ENCODE measurements at places on chromosomes 13 and 19.

DNA sequence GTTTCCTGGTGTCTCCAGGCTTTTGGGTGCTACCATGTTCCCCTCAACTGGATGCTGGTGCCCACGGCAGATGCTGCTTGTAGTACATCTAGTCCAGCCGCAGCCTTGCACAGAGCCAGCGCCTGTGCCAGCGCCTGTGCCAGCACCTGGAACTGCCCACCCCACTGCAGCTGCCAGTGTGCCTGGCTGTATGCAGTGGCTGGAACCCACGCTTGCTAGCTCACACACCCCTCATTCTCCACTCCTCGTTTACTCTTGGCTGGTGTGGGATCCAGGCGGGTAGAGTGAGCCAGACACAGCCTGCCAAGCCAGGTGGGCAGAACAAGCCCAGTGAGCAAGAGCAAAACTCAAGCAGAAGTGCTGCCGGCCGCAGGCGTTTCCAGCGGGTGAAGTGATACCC lies 428.6 kb downstream of the SLITRK1 start:
- no peak for DNase-seq

GRCh38 chr19:3849092-3849491 lies 19.7 kb downstream of the ZFR2 start:
- no peak for DNase-seq

GRCh38 chr19:50739914-50740426 lies 16.8 kb downstream of the CLEC11A start:
- no peak for DNase-seq

DNA sequence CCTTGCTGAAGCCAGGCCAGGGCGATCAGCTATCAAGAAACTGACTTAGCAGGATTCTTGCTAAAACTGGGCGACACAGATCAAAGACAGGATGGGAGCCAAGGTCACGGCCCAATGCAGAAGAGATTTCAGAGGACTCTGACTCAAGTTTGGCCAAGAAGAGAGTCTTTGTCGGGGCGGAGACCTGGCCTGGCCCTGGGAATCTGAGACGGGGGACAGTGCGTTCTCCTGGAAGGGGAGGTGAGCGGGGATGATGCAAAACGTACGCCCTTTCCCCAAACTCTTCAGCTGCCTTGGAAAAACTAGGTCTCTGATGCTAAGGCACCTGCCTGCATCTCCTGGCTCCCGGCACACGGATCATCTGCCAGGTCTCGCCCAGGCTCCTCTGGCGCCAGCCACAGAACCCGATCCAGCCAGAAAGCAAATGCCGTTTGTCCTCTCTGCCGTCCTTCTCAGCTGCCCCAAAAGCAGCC lies 9.8 kb downstream of the MVB12A start:
- DNase-seq = no peak

DNA sequence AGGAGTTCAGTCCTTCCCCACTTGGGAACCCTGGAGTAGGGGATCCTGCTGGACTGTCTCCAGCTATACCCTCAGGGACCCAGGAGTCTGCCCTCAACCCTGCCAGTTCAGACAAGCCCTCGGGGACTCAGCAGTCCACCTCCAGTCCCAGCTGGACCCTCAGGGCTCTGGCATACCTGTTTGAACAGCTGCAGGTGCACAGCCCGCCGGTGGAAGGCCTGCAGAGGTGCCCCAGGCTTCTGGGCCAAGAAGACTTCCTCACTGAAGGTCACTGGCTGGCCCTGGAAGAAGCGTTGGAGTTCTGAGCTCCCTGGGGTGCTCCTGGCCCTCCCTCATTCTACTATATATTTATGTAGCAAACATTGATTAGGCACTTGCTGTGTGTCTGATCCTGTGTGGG lies 8.6 kb downstream of the CRB3 start:
- no peak for DNase-seq

GRCh38 chr13:51769455-51770127 lies 34.4 kb downstream of the DHRS12 start:
- DNase-seq = no peak

GRCh38 chr19:5246554-5247155 lies 94.0 kb downstream of the PTPRS start:
- no peak for DNase-seq

DNA sequence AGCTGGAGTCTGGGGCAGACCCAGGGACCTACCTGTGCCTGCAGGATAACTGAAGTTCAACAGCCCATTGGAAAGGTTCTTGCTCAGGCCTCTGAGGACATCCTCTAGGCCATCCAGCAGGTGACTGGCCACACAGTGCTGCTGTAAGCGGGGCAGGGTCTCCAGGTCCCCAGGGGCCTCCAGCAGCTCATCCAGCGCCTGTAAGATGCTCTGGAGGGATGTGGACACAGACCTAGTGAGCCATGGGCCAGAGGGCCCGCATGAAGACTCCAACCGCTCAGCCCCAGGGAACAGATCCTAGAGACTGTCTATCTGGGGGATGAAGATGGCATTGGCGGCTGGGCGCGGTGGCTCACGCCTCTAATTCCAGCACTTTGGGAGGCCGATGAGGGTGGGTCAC lies 14.0 kb downstream of the ADGRE2 start:
- DNase-seq = no peak

GRCh38 chr19:42113641-42114348 lies 18.5 kb downstream of the POU2F2 start:
- peak; percentile 87 for DNase-seq

DNA sequence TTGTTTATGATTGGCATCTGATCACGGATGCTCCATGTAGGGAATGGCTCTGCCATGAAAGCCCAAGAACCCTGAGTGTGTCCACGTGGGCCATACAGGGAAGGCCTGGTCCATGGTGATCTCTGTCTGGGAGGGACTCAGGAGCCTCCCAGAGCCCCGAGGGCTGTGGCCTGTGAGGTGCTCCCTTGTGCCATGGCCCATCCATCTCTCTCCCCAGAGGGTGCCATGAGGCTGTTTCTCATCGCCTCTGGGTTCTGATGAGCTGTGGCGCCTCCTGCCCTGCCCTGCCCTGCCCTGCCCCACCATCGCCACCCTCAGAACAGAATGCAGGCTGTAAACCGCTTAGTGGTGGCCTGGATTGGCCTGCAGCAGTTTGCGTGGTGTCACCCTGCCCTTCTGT lies 83.1 kb downstream of the ATP11A start:
- DNase-seq = no peak

- DNase-seq = no peak
Observed at GRCh38 chr13:45141369-45141768, 21.1 kb downstream of the GTF2F2 start.

- peak; percentile 60 for DNase-seq
Observed at GRCh38 chr19:54481326-54481930, 8.3 kb upstream of the CDC42EP5 start.

DNA sequence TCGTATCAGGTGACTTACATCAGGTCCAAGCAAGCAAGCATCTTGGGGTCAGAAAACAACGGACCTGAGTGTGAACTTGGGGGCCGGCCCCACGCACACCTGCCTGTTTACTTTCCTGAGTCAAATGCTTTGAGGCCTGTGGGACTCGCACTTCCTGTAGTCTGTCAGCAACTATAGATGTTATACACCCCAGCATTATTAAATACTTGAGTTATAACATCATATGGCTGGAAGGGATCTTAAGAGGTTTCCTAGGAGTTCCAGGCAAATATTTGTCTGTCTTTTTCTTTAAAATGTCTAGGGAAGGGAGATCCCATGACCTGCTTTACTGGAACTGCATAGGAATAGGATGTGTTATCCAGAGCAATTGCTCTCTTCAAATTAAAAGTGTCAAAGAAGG lies 280.6 kb downstream of the SHISA2 start:
- DNase-seq = no peak

DNA sequence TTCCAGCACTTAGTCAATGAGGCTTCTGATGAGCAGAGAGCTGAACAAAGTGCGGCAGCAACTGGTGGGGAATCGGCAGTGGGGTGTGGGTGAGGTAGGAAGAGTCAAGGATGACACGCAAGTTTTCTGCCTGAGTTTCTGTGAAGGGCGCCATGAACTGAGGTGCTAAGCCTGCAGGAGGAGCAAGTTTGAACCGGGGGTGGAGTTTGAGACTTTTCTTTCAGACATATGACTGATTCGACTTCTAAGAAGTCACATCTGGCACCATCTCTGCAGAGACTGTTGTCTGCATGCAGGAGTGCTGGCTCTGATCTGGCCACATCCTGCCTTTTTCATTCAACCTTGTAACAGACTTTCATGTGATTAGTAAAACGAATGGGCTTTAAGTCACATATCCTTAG lies 14.8 kb upstream of the GPI start:
- DNase-seq = no peak

DNA sequence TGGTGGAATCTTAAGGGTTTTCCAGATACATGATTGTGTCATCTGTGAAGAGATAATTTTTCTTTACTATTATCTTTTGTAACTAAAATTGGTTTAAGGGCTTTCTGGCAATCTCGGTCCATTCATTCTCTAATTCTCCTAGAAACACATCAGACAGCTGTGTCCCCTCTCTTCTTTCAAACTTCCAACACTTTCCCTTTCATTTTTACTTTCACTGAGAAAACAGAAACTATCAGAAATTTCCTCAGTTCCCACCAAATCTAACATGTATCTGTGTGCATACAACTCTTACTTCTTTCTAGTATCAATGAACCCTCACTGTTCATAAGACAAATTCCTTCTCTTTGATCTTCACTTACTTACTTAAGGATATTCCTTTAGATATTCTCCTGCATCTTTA lies 40.2 kb downstream of the KCNRG start:
- DNase-seq = no peak

- DNase-seq = no peak
Observed at GRCh38 chr19:13906521-13906904, 512 bp downstream of the CC2D1A start.

- no peak for DNase-seq
Observed at GRCh38 chr13:93724187-93724586, 497.6 kb downstream of the GPC6 start.

- no peak for DNase-seq
Observed at GRCh38 chr13:66951426-66951825, 278.7 kb downstream of the PCDH9 start.

GRCh38 chr19:9323557-9323918 lies 441 bp upstream of the ZNF559 start:
- peak; percentile 88 for DNase-seq

DNA sequence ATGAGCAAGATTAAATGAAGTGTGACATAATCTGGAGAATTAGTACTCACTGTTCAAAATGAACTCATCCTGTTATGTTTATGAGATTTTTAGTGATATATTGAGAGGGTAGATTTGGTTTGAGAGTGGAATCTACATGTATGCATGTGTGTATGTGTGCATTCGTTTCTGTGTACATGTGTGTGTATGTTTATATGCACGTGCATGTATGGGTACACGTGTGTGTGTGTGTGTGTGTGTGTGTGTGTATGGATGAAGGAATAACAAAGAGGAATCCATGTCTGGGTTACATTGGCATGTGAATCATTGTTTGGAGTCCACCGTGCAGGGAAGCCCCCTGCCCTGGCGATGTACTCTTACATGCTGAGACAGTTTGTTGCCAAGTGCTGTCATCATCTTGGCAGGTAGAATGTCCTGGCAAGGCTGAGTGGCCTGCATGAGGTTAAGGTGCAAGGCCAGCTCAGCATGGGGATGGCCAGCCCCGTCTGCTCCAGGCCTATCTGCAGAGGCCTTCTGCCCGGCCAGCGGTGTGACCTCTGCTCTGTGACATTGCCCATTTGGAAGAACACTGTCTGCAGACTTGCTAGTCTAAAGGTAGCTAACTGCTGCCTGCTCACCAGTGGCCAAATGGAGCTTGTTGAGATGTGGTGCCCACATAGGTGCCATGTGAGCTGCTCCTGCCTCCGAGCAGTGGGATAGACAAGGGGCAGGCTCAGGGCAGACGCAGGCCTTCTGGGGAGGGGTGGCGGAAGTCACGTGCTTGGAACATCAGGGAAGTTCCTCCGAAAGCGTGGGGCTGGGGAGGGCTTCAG lies 222.3 kb downstream of the TEX29 start:
- DNase-seq = no peak

- peak; percentile 76 for DNase-seq
Observed at GRCh38 chr19:9934132-9934950, 2.0 kb downstream of the OLFM2 start.

DNA sequence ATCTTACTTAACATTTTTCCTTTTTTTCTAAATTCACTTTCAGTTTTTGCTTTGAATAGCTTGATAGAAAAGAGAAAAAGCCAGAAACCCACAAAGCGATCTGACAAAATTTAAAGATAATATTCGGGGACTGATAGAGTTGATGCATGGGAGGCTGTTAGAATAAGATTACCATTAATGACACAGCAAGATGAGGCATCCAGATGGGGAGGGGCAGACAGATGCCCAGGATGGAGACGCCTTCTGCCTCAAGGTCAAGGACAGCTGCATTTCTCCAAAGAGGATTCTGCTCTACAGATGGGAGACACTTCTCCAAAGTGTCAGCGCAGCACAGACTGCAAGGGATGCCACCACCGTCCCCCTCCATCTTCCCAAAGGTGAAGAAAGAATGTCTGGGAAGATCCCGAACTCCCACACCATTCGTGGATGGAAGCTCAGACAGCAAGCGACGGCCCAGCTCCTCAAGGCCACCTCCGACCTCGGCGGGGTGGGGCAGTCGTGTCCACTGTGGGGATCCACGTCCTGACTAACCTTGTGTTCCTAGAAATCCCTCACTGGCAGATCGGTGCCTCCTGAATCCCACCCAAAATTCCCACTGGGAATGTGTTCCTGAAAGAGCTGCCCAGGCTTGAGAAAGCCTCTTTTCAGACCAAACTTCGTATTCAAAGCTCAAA lies 32.9 kb downstream of the NAXD start:
- no peak for DNase-seq

DNA sequence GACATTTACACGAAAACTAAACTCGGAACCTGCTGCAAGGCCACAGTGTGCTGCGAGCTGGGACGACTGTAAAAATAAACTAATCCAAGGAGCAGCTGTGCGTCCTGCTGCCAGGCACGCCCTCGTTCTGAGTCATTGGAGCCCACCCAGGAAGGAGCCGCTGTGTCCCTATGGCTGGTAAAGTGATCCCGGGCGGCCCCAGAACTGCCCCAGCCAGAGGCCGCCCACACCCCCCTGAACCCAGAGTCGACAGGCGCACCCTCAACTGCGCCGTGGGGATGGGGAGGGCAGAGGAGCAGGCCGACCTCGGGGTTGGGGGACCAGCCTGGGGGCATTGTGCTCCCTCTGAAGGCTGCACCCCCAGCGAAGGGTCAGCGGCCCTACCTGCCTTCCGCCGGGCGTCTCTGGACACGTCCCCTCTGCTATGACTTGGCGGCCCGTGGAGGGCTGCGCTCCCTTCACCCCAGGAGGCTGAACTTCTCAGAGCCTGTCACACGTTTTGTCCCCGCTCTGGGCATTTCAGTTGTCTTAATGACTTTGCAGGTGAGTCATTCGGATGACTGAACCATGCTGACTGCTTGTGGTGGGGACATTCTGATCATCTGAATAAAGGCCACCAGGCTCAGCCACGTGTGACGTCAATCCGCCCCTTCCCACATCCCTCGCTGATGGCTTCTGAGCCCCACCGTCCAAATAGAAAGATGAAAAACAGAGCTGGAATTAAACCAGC lies 42.7 kb downstream of the ADPRHL1 start:
- no peak for DNase-seq

DNA sequence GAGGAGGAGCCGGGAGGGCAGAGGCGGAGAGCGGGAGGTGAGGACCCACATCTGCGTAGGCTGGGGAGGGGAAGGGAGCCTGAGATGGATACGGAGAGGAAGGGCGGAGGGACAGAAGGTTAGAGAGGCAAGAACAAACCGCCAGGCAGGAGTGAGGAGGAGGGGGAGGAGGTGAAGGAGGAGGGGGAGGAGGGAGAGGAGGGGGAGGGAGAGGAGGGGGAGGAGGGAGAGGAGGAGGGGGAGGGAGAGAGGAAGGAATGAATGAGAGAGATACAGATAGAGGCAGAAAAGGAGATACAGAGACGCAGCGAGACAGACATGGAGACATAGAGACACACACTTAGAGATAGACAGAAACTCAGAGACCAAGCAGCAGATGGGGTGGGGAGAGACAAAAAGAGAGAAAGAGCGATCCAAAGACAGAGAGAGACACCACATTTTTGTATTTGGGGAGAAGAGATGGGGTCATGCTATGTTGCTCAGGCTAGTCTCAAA lies 782 bp upstream of the CA11 start:
- DNase-seq = no peak
